ENCODE measurements at places on chromosomes 4 and X.
A peak's percentile ranks its signal among the peaks of the same experiment; 100 is the strongest.

DNA sequence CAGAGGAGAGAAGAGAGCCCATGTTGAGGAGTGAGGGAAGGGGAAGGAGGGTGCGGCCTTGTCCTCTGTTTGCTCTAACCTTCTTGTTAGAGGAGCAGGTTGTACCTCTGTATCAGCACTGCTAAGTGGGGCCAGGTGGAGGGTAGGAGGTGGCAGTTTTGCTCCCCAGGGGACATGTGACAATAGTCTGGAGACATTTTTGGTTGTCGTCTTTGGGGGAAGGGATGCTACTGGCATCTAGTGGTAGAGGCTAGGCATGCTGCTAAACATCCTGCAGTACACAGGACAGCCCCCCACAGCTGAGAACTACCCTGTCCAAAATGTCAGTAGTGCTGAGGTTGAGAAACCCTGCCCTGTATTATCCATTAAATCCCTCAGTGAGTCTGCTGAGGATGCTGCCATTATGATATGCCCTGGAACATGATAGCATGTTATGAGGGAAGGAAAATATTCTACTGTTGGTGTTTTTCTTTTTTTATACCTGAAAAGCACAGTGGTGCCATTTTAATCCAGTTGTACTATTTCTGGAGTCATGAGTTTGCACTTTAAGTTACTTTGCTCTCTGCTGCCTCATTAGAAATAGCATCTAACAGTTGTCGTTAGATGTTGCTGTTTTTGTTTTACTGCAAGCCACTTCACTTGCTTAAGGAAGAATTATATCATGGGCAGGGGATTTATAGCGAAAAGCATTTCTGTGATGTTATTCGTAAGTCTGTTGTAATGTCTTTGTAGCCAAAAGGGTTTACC is 90.6 kb downstream of the LRP2BP start:
- DNase-seq = peak; percentile 6

DNA sequence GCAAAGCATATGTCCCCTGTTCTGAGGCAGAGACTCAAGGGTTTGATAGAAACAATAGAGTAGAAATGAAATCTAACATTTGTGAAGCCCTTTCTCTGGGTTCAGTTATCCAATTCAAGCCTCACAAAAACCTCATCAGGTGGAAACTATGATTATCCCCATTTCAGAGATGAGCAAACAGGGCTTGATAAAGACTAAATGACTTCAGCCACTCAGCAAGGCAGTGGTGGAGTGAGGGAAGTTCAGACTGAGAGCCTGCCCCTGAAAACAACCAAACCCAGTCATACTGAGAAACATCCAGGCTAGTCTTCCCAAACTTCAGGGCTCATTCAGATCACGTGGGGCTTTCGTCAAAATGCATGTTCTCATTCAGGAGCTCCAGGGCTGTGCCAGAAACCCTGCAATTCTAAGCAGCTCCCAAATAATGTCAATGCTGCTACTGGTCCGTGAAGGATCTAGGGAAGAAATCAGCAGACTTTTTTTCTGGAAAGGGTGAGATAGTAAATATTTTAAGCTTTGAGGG is 109.6 kb upstream of the KIT start:
- DNase-seq = no peak

- no peak for DNase-seq
Measured at GRCh38 chr4:183507925-183508696, 3.3 kb downstream of the ING2 start.

- no peak for DNase-seq
Measured at GRCh38 chrX:10508891-10509290, 111.5 kb downstream of the MID1 start.

DNA sequence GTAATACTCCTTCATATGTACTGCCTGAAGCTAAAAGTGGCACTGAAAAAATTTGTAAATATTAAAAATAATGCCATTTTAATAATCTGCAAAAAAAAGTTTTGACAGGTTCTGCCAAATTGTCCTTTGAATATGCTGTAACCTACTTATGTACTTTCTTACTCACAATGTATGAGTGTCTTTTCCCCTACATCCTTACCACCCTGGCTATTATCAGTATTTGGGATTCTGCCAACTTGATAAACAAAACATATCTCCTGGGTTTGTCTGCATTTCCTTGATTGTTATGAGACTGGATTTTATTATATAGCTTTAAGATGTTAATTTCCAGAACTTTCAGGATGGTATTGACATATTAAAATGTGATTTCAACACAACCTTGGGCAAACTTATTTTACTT is 187.9 kb downstream of the CHM start:
- DNase-seq = no peak
